ENCODE measurements at places on chromosomes 3 and 15. TPM values are rescaled to one million over a fixed set of nuclear protein-coding genes. Genes with fewer than 3 reads are reported as not detected.

TP63 gene
- 0.27 TPM for total RNA-seq

CADM2 gene
- total RNA-seq = 1.2 TPM

FYTTD1 gene
- 62.7 TPM for total RNA-seq

SLC22A13 gene
- 1.4 TPM for total RNA-seq

SKOR1 gene
- 1.2 TPM for total RNA-seq

ENTPD3 gene
- 0.67 TPM for total RNA-seq

THRB gene
- total RNA-seq = 4.0 TPM

MCF2L2 gene
- total RNA-seq = 1.1 TPM

DNA sequence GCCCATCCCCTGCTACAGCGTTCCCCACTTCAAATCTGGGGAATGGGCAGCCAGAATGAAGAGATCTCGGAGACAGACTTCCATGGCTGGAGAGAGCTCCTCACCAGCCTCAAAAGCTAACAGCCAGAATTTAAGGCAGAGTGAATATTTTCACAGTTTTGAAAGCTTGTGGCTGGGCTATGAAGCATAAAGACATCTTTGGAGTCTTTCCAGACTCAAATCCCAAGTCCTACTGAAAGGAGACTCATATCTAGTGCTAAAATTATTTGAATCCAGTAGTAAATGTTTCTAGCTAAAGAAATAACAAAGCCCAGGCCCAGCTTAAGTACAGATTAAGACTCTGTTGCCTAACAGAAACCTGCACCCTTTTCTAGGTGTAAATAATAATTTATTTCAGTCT, 628.4 kb upstream of the ALCAM start:
- DNase-seq = no peak

DNA sequence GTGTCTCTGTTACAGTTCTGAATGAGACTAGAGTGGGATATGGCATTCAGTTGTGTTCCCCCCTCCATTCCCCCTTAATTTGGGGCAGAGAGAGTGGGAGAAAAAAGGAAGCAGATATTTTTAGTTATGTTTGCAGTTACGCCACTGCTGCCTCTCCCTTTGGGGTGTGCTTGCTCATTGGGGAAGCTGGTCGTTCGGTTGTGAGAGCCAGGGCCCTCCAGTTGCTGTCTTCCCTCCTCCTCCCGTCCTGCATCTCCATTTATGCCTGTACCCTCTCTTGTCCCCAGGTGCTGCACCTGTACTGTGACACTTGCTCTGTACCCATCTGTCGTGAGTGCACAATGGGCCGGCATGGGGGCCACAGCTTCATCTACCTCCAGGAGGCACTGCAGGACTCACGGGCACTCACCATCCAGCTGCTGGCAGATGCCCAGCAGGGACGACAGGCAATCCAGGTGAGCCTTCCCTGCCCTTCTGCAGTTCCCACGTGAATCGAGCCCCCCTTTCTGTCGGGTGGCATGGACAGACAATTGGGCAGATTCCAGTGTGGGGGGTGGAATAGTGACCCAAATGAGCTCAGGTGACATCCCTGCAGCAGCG, 55.8 kb downstream of the TRIM71 start:
- no peak for DNase-seq

DNA sequence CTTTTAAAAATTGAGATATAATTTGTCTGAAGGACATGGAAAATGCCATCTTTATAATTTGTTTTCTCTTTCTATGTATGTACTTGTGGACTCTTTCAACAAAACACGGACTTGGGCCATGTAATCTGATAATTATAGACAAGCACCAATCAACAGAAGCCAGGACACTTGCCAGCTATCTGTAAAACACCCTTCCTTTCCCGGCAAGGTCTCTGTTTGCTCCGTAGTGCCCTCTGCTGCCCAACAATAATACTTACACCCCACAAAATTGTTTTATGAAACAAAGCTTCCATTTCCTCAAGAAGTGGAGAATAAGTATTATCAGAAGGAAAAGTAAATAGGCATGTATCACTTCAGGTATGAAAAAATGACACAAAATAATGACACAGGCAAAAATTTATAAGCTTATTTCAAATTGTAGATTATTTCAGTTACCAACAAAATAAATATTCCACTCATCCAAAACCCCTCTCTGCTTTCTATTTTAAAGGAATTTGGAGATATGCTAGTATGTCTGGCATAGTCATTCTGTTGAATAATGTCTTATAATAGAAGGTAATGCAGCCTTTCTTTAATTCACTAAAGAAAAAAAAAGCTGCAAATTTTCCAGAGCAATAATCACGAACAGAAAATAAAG, 32.8 kb downstream of the MYH15 start:
- peak; percentile 84 for DNase-seq

- no peak for DNase-seq
Observed at GRCh38 chr15:31606194-31606669, 279.6 kb downstream of the KLF13 start.

GRCh38 chr3:61901496-61901895, 340.1 kb downstream of the PTPRG start:
- DNase-seq = no peak

GRCh38 chr3:36434687-36435426, 54.6 kb downstream of the STAC start:
- no peak for DNase-seq

DNA sequence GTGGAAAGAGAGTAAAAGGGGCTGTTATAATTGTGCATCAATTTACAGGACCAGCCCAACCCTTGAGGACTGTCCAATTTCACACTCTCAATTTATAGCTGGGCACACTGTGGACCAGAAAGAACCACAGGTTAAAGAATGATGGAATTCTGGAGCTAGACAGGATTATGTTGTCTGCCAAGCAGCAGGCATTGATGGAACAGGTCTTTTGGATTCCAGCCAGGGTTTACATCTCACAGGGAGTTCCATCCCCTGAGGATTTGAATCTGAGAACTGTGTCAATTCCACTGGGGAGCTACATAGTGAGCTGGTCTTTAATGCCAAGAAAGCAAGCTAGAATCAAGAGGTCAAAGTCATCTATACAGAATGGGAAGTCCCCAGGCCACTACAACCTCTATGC, 389.5 kb upstream of the WNT5A start:
- DNase-seq = no peak

DNA sequence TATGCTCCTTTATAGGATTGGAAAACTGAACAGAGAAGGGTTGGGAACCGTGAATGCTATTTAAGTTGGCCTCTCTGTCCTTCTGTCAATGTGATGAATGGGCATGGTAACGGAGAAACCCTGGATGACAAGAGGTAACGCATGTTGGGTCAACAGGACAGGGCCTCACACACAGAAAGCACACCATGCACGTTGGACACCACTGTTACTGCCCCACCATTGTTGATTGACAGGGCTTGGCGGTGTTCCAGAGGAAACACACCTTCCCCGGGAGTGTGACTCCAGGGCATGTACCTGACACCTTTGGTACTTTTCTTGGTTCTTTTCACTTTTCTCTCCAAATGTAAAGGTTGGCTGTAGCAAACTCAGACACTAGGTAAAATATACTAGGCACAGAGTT, 548.5 kb downstream of the OCA2 start:
- no peak for DNase-seq

- DNase-seq = no peak
Observed at GRCh38 chr15:64582202-64582601, 121.8 kb downstream of the ZNF609 start.

DNA sequence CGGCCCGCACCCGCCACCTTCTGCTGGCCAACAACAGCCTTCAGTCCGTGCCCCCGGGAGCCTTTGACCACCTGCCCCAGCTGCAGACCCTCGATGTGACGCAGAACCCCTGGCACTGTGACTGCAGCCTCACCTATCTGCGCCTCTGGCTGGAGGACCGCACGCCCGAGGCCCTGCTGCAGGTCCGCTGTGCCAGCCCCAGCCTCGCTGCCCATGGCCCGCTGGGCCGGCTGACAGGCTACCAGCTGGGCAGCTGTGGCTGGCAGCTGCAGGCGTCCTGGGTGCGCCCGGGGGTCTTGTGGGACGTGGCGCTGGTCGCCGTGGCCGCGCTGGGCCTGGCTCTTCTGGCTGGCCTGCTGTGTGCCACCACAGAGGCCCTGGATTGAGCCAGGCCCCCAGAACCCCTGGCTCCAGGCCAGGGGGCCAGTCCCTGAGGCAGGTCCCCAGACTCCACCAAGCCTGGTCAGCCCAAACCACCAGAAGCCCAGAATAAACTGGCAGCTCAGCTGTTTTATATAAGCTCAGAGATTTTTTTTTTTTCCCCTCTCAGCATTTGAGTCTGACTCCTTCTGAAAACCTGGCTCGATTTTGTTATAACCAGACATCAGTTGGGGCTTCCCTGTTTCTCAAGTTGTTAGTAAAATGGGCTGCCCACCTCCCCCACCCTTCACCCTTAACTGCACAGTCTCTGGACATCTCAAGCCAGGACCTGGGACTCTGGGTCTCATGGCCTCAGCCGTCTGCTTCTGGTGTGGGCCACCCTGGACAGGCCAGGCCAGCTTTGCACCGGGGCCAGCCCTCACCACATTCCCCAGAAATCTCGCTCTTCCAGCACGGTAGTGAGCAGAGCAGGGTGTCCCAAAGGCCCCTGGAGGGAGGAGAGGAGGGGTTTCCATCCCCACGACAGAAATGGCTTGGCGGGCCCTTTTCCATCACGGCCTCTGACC, 1.6 kb downstream of the GP9 start:
- DNase-seq = no peak

DNA sequence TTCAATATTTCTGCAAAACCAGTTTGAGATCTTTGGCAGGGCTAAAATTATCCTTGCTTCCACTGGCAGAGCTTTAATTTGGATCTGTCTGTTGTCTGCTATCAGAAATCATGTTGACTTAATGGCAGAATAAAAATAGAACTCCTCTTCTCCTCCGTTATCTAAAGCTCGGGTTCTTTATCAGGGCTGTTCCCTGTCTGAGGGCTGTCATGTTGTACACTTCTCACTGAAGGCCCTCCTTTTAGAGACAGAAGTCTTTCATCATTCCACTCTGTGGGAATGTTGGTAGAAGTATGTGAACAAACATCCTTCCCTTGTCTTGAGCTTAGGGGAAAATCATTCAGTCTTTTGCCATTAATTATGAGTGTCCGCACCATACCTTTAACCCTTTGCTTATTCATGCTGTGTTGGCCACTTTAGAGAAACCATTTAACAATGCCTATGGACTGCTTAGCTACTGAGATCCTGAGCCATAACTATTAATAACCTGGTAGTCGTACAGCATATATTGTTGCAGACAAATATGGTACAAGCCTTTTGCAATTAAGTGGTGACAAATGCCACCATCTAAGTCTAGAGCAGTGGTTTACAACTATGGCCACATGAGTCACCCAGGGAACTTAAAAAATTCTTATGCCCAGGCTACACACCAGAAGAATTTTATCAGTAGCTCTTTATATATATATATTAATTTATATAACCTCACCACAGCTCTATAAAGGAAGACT, 226.0 kb upstream of the TPM1 start:
- no peak for DNase-seq

DNA sequence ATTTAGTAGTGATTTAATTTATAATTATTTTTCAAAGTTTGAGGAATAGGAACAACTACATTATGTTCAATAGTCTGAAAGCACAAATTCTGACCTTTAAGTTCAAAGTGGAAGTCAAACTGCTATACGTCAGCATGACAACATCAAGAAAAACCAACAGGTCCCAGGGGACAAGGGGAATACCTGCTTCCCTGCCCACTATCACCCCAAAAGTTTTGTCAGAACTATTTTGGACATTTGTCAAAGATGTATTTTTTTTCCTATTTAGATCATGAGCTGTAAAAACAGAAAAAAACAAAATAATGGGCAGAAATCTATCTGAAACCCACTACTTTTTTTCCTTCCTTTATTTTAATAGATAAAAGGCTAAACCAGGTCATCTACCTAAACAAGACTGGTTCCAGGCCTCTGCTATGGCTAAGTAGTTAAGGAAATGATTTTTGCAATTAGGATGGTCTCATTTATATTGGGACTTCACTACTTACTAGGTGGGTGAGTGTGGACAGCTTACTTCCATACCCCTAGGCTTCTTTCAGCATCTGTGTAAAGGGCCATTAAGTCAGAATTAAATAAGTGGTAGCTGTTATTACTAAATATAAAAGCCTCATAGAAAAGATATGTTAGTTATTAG, 746.3 kb downstream of the FHIT start:
- no peak for DNase-seq

GRCh38 chr3:94406595-94406994, 343.7 kb downstream of the NSUN3 start:
- DNase-seq = no peak

GRCh38 chr15:57217778-57218598, 158.3 kb upstream of the CGNL1 start:
- no peak for DNase-seq

- no peak for DNase-seq
Observed at GRCh38 chr3:179227349-179227748, 23.6 kb downstream of the KCNMB3 start.

- DNase-seq = no peak
Observed at GRCh38 chr3:77041811-77042210, 1.9 kb downstream of the ROBO2 start.

GRCh38 chr3:197555281-197556261, at the start of gene BDH1:
BDH1 (minus strand) TSS chr3:197555968; CDS start chr3:197546443, 9,525 bp downstream.
- peak; percentile 56 for DNase-seq

- no peak for DNase-seq
Observed at GRCh38 chr3:196406811-196407470, 25.3 kb downstream of the UBXN7 start.

- DNase-seq = no peak
Observed at GRCh38 chr15:22995795-22996194, 15.6 kb upstream of the CYFIP1 start.

Measured in Peyer's patch (tissue), 4 donors.